NCI-H774 (cell line): ENCODE measurements at places on chromosomes 11 and 22.

- no peak for DNase-seq
Observed at GRCh38 chr11:130699561-130699960, 216.7 kb downstream of the SNX19 start.

- no peak for DNase-seq
Observed at GRCh38 chr11:62201376-62201775, 7.1 kb upstream of the SCGB2A1 start.

DNA sequence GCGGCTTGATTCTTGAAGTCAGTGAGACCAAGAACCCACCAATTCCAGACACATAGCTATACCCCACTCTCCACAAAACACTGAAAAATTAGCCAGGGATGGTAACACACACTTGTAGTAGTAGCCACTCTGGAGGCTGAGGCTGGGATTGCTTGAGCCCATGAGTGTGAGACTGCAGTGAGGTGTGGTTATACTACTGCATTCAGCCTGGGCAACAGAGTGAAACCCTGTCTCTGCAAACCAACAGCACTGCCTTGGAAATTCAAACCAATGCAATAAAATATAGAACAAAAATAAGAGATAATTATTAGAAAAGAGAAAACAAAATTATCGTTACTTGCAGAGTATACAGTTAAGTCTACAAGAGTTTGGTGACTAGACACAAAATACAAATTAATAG, 20.2 kb upstream of the PRDM10 start:
- no peak for DNase-seq

GRCh38 chr11:69211920-69212797, 56.4 kb downstream of the SMIM38 start:
- no peak for DNase-seq

- no peak for DNase-seq
Observed at GRCh38 chr11:20620988-20621387, 21.6 kb downstream of the SLC6A5 start.

DNA sequence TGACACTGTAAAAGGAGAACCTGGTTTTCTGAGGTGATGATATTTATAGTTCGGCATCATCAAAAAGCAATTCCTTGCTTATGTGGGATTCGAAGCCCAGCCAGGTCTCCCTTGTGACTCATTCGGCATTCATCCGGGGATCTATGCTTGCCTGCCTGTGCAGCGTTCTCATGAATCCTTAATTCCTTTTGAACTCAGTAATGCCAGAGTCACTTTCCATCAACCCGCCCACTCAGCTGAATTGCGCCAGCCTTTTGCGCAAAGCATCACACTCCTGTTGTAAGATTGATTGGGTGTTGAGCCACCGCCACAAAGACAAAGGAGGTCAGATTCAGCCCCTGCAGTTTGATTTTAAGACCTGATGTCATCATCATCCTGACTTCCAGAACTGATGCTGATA, 128.6 kb downstream of the SLC17A6 start:
- DNase-seq, result no peak

GRCh38 chr11:44632466-44633123, 67.1 kb downstream of the CD82 start:
- DNase-seq, result no peak

GRCh38 chr11:32448232-32448631, 12.9 kb upstream of the WT1 start:
- DNase-seq, result no peak

DNA sequence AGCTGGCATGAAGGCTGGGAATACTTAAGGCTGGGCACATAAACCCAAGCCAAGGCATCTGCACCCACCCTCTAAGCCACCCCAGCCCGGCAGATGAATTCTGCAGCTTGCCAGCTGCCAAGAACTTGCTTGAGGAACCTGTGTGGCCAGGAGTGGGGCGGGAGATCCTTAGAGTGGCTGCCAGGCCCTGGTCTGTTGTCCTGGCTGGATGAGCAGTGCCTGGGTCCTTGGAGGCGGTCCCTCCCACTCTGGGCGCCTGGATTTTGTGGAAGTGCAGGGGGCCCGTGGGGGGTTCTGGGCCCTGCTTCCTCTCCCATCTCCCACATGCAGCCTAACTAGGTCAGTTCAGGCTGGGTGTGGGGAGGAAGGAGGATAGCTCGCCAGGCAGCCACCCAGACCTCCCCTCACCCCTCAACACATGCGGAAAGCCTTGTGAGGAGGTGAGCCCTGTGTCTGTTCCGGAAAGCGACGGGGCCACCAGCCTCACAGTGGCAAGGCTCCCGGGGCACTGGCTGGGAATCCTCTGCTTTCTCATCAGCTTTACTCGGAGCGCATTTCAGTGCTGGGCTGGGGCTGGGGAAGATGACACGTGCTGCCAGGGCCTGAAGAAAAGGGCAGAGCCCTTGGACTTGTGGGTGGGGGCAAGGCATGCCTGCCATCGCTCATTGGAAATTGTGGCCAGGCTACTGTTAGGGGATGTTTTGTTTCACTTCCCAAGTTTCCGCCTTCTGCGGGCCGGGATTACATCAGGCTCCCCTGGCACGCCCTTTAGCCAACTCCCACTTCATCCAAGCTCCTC, 8.4 kb downstream of the DAGLA start:
- no peak for DNase-seq

DNA sequence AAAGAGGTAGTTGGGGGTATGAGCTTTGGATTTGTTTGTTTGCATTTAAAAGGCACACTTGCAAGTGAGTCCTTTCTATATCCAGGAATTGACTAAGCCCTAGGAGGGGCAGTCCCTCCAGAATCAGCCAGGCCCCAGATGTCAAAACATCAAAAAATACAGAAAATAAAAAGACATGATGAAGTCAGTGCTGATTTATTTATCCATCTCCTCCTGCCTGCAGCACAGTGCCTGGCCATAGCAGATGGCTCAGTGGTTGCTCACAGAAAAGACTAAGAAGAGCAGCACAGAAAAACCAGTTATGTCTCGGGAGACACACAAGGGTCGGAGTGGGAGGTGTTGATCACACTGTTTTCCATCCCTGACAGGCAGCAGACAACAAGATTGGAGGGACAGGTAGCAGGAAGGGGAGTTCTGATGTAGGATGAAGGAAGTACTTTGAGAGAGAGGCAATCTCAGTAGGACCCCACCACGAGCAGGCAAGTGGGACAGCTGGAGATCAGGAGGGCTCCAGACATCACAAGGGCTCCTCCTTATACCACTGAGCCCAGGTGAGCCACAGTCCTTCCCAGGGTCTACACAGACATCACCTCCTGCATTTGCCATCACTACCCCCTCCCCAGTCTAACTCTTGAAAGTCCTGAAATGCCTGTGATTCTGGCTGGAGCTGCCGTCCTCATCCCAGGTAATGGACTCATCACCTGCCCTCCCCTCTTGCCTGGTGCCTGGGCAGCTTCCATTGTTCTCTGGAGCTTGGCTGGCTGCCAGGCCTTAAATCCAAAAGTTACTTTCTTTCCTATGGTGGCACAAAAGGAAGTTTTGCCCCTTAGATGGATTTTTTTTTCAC, 32.3 kb downstream of the TMPRSS5 start:
- DNase-seq, result no peak
